Stimulated activated CD4-positive, alpha-beta T cell treated with anti-CD3 and anti-CD28 coated beads, Interleukin-2, amount 100 ng/mL, for 24 hours (primary cell): ENCODE measurements at places on chromosomes 12 and 14.

- no peak for DNase-seq
Observed at GRCh38 chr12:31633464-31633863, 26.0 kb upstream of the ETFBKMT start.

DNA sequence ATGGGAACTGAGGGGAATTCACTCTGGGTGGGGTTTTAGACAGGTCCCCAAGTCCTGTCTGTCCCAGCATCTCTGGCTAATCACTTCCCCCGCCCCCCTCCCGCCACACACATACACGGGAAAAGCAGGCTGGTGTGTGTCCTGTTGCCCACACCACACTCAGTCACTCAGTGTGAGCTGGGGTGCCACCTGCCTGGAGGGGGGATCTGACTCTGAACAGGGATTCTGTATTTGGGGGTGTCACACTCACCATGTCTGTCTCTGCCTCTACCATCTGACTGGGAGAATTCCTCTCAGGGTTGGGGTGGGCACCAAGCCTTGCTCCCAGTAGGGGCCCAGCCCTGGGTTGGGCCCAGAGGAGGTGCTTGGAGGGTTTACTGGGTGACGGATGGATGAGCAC lies 31.1 kb downstream of the SH2B3 start:
- peak; percentile 18 for DNase-seq

- DNase-seq = no peak
Observed at GRCh38 chr12:118102070-118102469, 1.7 kb downstream of the VSIG10 start.

- DNase-seq = no peak
Observed at GRCh38 chr12:90969346-90969745, 14.4 kb upstream of the CCER1 start.

DNA sequence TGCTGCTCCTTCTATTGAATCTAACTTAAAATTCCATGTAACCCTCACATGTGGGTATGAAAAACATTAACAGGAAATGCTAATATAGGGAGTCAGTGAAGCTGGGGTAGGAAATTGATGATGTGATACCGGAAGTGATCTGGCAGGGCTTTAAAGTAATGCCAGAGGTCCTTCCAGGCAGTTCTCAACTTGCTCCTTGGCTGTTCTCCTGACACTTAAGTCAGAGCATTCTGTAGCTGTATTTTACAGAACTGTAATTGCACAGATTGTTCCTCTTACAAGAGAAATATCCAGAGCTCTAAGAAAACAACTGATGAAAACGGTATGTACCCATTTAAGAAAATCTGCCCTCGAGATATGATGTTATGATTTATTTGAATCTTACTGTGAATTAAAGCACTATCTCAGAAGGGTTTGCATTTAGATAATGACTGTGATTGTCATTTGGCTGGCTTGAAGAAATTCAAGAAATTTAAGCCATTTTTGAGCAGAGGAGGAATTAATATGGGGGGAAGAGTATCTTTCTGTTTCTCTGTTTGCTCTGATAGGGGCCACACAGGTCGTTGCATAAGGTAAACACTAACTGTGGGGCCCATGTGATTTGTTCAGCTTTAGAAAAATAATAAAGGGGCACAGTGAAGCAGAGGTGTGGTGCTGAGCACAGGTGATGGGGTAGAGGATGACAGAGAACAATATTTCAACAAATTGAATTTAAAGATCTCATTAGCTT lies 88.4 kb downstream of the BBS10 start:
- DNase-seq = no peak

- DNase-seq = no peak
Observed at GRCh38 chr14:62071039-62071438, 308.8 kb downstream of the SNAPC1 start.

- no peak for DNase-seq
Observed at GRCh38 chr12:43776498-43776897, 17.7 kb downstream of the IRAK4 start.

DNA sequence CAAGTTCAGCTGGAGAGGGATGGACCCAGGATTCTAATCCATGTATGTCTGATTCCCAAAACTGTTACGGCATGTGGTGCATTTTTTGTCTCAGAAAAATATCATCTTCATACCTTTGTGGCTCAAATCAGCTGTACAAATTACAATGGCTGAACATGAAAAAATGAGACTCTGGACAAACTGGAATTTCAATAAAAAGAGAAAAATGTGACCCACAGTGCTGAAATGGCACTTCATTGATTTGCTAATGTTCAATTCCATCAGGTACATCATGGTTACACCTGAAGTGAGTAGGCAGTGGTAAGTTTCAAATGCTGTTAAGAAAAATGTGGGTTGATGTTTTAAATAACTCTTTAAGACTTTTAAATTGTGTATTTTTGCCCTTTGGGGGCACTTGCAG lies 165.6 kb upstream of the CAND1 start:
- DNase-seq = no peak

DNA sequence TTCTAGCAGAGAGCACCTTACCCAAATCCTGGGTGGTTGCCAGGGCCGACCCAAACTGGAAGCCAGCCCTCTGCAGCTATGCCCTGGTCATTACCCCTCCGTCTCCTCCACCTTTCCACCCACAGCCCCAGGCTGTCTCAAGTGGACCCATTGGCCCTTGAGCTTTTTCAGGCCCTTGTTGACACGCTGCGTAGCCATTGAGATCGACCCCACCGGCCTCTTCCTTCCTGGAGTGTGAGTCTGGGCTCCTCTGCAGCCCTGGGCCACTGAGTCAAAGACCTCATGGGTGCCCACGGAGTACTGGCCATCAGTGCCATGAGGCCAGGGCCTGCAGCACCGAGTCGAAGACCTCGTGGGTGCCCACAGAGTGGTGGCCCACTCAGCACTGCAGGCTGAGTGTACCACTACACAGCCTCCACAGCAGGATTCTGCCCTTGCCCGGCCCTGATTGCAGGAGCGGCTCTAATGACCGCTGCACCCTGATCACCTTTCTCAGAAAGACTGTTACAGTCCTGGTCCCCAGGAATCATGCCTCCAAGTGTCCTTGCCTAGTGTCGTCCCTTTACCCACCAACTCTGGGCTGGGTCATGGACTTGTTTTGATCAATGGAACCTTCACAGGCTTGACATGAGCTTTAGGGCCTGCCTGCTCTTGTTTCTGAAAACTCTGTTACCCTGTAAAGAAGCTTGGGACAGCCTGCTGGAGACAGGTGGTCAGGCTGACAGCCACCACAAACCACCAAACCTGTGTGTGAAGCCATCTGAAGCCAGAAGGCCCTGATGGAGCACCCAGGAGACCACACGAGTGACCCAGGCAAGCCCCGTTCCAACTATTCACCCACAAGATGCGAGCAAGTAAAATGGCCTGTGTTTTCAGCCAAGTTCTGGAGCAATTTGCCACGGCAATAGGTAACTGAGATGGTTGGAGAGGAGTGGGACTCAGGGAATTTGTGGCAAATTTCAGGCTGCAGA lies 39.6 kb upstream of the TRAF3 start:
- no peak for DNase-seq
